ENCODE measurements at places on chromosomes 6 and 20.

DNA sequence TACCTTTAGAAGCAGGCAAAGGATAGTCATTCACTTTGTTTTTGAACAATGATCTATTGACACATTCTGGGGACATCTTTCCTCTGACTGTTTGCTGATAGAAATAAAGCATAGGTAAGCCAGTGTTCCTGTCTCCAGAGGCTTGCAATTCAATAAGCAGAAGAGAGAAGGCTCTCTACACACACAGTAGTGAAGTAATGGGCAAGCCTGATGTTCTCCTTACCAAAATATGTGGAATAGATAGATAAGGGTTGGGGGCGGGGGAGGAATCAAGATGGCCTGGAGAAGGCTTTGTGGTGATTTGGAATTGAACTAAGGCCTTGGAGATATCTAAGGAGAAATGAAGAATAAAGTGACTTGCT, 27.3 kb downstream of the PAQR8 start:
- DNase-seq, result no peak

GRCh38 chr6:5142131-5142530, 57.0 kb downstream of the PPP1R3G start:
- no peak for DNase-seq

DNA sequence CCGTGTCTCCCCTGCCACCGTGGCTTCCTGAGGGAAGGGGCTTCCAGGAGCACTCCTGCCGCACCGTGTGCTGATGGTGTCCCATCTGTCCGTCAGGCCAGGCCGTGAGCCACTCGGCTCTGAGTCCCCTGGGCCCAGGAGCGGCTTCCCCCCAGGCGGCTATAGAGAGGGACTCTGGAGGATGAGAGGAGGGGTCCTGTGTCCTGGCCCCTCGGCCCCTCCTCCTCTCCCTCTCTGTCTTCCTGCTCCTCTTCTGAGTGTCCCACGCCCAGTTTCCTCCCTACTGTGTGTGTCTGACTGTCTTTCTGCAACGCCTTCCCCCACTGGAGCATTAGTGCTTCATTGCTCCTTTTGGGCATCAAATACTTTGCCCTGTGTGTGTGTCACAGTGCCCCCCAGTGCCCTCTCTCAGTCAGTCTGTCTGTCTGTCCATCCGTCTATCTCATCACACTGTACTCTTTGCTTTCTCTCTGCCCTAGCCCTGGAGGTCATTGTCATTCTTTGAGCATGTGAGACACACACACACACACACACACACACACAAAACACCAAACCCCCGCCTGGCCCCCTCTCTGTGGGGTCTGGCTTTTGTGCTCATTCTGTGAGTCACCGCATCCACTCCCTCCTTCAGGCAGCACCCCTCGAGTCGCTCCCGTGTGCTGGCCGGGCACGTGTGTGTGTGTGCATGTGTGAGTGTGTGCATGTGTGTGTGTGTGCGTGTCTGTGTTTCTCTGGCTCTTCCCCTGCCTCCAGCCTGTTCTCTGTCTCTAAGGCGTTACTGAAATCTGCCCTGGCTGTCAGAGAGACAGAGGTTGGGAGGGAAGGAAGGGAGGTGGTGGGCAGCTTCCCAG, 71.9 kb downstream of the SRC start:
- no peak for DNase-seq

DNA sequence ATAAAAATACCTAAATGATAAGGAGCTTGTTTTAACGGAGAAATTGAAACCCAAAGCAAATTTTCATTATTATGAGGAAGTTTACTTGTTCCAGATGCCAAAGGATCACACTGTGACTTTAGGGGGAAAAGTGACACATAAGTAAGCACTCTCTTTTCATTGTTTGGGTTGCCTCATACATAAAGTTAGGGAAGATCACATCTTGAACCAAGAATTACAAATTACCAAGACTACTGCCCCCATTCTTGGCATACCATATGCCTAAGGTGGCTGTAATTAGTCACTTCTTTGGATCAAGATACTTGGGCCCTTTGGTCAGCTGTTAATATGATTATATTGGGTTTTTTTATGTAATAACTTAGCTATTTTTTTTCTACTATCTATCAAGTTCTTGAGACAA, 269.0 kb downstream of the COL12A1 start:
- DNase-seq, result no peak

Data from NCI-H1694 treated with DMSO at 0.1 percent for 48 hours (cell line).